Peyer's patch (tissue), 4 donors: ENCODE measurements at places on chromosomes 4 and X.
A peak's percentile ranks its signal among the peaks of the same experiment; 100 is the strongest.

DNA sequence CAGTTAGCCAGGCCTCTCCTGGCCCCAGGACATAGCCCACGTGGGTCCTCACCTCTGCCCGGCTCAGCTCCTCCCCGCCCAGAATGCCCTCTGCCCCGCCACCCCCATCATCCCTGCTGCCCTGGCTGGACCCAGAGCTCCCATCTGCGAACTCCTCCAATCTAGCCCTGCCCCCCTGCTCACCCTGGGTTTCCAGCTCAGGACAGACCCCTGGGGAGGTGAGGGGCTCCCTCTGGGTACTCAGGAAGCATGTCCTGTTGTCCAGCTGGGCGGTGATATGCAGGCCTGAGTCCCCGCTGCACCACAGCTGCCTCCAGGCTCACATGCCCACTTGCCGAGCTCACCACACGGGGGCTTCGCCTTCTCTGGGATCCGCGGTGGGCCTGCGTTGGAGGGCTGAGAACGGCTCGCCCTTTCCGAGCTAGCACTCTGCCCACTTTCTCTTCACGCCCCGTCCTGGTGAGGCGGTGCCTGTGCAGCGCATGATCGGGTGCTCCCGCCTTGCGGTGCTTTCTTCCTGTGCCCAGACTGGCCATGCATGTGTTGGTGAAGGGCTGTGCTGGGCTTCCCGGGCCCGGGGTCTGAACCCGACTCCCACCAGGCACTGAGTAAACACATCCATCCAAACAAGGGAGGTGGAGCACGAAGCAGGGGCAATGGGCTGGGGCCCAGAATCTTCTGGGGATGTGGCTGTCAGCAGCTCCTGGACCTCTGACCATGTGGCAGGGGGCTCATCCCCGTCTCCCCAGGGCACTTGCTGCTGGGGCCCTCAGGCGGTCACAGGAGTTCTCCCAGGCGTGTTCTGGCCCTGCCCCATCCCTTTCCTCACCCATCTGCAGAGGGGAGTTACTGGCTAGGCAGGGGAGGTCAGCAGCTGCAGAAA, 74.3 kb downstream of the RGS12 start:
- no peak for DNase-seq

GRCh38 chr4:57220734-57221133, 110.5 kb upstream of the IGFBP7 start:
- DNase-seq = no peak

DNA sequence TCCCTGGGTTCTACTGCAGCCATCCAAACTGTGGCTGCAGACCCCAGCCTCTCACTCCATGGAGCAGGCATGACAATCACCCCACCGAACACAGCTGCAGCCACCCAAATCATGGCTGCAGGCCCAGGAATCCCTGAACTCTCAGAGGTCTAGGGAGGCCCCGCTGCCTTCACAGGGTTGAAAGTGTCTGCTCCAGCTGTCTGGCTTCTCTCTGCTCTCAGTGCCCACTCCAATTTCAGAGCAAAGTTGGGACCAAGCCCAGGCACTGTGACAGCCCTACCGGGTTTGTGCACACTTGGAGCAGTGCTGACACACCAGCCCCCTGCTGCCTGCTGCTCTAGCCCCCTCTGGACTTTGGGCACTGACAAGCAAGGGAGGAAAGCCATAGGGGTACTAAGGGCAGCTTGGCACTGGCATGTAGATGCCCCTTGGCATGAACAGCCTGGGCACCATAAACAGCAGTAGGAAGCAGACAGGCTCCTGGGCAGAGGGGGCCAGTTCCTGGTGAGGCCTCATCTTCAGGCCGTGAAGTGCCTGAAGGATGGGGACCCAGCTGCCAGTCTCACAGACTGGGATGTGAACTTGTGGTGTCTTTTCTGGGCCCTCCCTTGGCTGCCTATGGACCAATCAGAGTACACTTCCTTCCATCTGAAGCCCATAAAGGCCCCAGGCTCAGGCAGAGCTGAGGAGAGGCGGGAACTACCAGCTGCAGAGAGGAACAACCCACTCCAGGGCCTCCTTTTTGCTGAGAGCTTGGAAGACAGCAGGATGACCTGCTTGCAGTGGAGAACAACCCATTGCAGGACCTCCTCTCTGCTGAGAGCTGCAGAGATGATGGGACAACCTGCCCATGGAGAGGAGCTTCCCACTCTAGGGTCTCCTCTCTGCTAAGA, 68.8 kb downstream of the TECRL start:
- no peak for DNase-seq

DNA sequence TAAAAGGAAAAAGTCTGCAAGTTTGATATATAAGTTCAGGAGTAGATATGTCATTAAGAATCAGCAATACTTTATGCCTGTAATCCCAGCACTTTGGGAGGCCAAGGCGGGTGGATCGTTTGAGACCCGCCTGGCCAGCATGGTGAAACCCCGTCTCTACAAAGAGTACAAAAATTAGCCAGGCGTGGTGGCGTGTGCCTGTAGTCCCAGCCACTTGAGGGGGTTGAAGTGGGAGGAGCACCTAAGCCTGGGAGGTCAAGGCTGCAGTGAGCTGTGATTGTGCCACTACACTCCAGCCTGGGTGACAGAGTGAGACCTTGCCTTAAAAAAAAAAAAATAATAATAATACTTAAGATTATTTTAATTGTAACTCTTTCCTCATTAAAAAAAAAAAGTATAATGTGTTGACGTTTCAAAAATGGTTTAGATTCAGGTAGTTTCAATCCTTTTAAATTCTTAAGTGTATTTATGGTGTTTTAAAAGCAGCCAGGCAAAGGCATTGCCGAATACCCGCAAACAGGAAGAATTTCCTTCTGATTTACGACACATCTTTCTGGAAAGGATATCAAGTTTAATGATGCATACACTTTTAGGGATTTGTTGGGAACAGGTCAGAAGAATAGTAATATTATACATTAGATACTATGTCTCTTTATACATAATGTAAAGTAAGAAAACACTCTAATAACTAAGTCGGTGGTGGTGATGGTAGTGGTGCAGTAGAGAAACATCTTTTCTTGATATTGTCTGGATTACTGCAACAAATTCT, 80.9 kb downstream of the KDM6A start:
- DNase-seq = no peak

- no peak for DNase-seq
Observed at GRCh38 chrX:55169782-55170181, 50.4 kb upstream of the PAGE5 start.

DNA sequence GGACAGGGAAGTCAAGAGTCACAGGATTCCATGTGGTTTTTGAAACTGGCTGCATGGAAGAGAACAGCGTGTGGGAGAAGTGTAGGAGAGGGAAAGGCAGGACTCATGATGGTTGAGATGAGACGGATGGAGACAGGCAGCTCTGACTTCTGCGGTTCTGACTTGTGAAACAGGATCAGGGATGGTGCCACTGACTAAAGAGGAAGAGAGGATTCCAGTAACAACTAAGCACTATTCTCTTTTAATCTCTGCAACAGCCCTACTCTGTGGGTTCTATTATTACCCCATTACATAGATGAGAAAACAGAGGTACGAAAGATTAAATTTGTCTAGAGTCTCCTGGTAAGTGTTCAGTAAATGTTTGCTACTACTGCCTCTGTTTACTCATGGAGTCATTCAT, 156.3 kb downstream of the CBR4 start:
- no peak for DNase-seq

DNA sequence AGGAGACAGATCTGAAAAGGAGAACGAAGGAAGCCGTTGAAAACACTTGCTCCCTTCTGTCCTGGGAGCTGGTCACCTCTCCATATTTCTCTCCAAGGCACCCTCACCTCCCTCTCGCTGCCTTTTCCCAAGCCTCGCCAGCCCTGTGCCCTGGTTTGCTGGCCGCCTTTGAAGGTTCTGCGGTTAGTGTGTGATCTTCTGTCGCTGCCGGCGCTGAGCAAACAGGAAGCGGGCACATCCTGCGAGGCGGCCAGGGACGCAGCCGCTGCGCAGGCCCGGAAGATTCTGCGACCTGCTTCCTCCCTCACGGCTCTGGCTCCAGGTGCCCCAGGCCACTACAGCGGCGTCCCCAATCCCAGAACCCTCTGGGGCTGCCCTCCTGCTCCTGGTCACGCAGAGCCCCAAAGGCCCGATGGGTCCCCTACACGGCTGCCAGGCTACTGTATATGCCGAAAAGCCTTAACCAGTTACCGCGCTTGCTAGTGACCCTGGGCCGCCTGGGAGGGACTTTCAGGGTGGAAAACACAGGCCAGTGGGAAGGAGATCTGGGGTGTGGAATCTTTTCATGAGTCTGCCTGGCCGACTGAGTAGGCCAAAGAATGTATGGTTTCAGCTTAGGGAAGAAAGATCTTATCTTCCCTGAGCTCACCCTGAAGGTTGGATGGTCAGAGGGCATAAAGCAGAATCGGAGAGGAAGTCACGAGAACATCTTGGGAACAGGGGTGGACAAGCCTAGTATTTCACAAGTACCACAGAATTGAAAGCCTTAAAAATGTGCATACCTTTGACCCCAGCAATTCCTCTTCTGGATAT, 2.3 kb upstream of the SASH3 start:
- DNase-seq = peak; percentile 91

DNA sequence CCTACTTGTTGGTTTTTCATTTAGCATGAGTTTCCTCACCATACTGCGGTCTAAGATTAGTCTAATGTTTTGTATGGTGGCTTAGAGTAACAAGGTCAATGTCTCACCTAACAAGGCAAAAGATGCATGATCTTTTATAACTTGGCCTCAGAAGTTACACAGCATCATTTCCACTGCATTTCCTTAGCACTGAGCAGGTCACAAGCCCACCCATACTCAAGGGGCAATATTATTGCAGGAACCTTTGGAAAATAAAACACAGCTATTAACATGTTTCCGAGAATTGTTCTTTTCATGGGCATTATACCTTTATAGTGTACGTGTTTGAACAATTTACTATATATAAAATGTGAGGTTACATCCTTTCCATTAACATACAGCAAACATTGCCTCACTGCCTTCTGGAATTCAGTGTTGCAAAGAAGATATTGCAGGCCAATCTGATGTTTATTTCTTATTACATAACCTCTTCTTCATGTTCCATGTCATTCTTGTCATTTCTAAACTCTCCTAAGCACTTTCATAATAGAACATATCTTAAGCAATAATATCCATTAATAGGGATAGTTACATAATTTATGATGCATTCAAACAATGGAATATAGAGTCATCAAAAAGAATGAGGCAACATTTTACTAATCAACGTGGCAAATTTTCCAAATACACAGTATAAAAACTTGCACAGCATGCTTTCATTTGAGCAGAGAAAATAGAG, 153.8 kb downstream of the AREG start:
- no peak for DNase-seq

DNA sequence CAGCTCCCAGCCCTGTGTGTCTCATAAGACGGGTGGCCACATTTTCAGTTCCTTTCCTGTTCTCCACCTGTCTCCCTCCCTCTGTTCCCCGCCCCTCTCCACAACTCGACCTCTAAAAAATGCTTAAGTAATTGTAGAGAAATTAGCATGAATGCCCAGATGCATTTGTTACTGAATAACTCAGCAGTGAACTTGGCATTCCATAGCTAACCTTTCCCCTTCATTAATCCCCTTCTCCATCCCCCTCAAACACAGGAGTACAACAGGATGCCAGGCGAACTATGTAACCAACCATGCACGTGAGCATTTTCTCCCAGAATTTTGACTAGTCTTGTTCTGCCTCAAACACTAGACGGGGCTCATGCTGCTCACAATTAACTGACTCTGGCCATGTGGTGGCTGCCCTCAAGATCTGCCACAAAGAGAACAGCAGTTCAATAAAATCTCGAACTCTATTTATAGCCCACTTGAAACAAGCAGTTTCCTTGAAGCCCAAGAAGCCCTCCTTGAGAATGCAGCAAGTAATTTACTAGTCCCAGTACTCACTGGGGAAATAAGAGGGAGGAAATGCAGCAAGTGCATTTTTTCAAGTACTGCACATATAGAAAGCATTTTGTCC, 351.2 kb downstream of the ARHGAP24 start:
- no peak for DNase-seq

DNA sequence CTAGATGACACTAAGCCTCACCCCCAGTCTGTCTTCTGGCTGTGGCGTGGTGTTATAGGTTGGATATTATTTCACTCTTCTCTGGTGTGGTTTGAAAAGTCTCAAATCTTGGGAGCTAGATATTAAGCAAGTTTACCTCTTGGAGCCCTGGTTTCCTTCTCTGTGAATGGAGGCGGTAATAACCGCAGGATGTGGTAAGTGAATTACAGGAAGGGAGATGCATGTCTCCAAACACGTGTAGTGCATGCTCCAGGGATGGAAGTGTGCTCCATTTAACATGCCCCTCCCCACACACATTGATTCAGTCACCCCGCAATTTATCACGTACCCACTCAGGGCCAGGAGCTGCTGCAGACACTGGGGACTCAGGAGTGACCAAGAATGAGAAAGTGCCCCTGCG, 4.9 kb downstream of the ZNF275 start:
- no peak for DNase-seq

DNA sequence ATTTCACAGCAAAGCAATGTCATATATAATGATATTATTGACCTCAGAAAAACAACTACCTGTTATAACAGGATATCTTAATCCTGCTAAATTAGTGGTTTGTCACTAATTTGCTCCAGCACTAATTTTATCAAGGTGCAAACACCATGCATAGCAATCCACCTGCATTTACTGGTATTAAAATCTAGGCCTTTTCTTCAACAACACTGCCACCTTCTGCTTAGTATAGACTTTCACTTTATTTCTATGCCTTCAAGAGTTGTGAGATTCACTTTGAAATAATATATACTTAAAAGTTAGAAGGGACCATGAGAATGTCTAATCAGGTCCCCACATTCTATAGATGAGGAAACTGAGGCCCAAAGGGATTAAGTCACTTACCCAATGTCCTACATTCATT, 82.1 kb upstream of the IQCM start:
- DNase-seq = no peak

DNA sequence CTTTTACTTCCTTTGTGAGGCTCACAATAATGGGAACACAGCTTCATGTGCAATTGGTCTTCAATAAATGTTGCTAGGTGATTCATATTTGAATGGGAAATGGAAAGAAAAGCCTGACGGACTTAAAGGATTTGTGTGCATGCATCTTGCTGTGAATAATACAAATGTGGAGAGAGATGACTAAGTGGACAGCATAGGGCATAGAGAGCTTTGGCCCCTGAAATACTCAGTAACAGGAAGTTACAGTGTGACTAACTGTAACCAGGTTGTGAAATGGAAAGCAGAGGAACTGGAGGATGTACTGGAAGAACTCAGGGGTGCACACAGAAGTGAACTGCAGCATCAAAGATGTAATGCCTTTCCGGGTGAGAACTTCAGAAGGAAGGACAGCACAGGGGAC, 206.7 kb downstream of the MGST2 start:
- no peak for DNase-seq
